ENCODE measurements at places on chromosomes 1 and 21. TPM values are rescaled to one million over a fixed set of nuclear protein-coding genes. Genes with fewer than 3 reads are reported as not detected.

DNA sequence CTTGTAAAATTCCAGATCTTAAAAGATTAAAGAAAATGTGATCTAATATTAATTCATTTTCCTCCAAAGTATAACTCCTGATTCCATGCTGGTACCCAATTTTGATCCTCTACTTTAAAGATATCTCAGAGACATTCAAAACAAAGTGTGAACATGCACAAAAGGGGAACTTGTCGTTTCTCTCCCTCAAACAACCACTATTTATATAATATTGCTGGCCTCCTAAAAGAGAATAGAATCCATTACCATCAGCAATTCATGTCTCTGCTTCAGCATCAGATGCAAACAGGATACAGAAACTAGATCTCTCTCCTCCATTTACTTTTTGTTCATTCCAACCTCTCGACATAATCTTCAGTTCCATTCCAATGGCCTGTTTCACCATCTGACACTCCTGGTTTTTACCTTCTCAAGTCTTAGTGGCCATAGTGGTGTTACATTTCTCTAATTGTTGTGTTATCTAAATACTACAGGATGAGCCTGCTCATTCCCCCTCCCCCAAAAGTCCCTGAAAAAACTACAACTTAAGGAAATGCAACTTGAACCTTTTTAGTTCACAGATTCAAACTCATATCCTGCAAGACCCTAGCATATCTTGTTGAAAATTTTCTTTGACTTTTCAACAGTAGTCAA lies 4.1 kb downstream of the NRIP1 start:
- no peak overlapping the region for H3K27ac ChIP-seq
- H3K4me1 ChIP-seq: peaks cover 3% of the 10 kb centered on the region
- no peaks in the 10 kb centered on the region for H3K36me3 ChIP-seq
- no peak for DNase-seq

BOLA1 gene
- total RNA-seq: 11.9 TPM

TRIM58 gene
- total RNA-seq: 0.83 TPM

TFF3 gene
- total RNA-seq: 5.2 TPM

Measured in ovary (tissue), 10 donors.